ENCODE measurements at places on chromosomes 4 and X.

DNA sequence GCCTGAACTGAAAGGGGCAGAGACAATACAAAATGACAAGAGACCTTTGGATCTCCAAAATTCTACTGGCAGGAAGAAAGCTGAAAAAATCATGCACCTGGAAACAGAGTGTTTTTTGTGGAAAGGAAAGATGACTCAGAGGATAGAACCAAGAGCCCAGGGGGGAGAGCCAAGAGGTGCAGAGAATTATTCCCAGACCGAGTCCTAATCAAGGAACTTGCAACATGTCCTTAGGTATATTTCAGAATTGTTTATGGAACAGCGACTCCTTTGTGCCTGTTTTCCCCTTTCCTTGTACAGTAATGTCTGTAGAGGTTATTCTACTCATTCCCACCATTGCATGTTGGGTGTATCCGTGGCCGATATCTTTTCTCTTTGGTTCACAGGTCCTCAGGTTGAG, 71.7 kb downstream of the YIPF6 start:
- DNase-seq = no peak

DNA sequence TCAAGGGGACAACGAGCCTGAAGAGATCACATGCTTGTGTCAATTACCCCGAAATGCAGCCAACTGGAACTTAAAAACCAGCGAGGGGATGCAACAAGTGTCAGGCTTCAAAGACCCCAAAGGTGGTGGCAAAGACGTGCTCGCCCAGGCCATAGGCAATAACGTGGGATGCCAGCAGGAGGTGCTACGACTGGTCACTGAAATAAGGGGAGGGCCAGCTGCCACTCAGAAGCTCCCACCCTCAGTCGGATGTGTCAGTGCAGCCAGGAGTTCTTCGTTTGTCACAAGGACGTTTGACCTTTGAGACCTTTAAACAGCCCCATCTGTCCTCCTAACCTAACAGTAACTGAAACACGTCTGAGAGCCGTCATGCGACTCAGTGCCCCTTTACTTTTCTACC, 556.8 kb upstream of the PCDH10 start:
- DNase-seq = no peak

DNA sequence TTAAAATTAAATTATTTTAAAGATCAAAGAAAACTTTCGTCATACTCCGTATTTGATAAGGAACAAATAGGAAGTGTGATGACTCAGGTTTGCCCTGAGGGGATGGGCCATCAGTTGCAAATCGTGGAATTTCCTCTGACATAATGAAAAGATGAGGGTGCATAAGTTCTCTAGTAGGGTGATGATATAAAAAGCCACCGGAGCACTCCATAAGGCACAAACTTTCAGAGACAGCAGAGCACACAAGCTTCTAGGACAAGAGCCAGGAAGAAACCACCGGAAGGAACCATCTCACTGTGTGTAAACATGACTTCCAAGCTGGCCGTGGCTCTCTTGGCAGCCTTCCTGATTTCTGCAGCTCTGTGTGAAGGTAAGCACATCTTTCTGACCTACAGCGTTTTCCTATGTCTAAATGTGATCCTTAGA, at the start of gene CXCL8:
Gene CXCL8, plus strand, starts transcription at position 217 of the 426 bp plus-strand sequence. Its CDS starts 90 bp downstream, at position 307.
- DNase-seq = no peak

DNA sequence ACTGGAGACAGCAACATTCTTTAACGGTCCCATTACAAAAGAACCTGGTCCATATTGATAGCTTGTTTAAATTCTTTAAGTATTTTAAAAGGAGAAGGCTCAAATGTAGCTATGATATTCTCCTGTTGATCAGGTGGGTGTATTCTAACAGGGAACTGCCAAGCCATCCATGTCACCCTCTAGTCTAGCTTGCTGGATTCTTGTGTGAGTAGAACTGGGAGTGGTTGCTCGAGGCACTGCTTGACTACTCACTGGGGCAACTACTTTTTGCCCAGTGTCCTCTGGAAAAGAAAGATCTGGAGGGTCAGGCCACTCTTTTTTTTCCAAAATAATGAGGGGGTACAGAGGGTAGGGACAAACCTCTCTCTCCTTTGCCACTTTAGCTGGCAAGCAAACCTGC, 155.1 kb downstream of the ZNF518B start:
- DNase-seq = no peak

DNA sequence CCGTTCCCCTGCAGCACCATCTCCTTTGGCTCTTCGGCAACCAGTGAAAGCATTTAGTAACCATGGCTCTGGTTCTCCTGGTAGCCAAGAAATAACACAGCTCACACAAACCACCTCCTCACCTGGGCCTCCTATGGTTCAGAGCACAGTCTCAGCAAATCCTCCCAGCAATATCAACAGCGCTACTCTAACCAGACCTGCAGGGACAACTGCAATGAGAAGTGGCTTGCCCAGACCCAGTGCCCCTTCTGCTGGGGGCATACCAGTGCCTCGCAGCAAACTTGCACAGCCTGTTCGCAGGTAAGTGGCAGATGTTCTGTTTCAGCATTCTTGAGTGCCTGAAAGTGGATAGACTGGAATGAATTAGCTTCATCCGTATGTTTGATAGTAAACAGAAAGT, 63.0 kb upstream of the SLC10A4 start:
- no peak for DNase-seq

GRCh38 chr4:35175894-35176293, 1068.4 kb downstream of the ARAP2 start:
- DNase-seq = no peak

GRCh38 chrX:94089149-94089548, 415.1 kb downstream of the FAM133A start:
- DNase-seq = no peak

DNA sequence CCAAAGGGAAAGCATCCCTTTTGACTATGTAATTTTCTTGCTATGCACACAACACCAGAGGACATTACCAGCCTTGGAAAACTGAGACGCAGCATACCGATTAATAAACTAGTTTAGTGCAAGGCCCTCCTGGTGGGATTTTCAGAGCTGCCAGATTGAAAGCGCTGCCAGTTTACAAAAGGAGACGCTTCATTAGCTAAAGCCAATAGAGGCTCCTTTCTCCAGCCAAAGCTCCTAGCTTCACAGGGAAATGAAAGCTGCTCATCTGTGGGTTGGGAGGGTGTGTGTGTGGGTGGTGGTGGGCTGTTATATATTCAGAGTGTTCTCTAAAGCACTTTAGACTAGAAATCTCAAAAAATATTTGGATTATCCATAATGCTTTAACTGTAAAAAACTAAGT, 32.4 kb downstream of the SPANXN4 start:
- no peak for DNase-seq

DNA sequence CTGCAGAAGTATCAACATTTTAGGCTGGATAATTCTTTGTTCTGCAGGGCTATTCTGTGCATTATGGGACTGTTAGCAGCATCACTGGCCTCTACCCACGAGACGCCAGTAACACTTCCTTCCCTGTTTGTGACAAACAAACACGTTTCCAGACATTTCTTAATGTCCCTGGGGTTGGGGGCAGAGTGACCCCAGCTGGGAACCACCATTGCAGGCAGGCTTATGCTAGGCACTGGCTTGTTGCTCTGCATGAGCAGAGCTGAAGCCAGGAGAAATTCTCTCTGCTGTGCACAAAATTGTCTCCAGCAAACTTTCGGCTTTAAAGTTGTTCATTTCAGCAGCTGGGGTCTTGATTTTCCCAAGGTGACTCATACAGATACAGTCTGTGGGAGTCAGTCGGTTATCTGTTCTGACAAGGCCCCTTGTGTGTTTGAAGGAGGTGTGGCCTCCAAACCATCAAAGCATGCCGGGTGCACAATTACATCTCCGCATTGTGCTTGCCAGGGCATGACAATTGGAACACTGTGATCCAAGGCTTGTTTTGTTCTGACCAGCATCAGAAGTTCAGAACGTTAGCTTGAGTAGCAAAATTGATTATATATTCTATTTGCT, 156.4 kb upstream of the BOD1L1 start:
- DNase-seq = no peak

- DNase-seq = no peak
These were observed 104.1 kb upstream of the GPRIN3 start for GRCh38 chr4:89411539-89412309.

GRCh38 chr4:24529555-24529954, 54.8 kb downstream of the DHX15 start:
- DNase-seq = no peak

DNA sequence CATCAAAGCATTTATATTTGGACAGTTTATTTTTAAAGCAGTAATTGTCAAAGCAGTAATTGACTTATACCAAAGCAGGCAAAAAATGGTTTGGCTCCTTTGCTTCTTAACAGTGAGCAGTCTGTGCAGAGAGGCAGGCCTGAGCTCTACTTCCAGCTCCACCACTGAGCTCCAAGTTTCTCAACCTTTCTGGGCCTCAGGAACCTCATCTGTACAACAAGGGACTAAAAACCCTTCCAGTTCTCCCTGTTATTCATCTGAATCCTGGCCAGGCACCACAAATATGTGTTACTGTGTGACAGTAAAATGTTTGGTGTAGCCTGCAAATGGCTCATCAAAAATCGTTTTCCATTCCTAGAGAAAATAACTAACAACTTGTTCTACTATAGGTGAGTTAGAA, 88.7 kb upstream of the TTC29 start:
- no peak for DNase-seq

DNA sequence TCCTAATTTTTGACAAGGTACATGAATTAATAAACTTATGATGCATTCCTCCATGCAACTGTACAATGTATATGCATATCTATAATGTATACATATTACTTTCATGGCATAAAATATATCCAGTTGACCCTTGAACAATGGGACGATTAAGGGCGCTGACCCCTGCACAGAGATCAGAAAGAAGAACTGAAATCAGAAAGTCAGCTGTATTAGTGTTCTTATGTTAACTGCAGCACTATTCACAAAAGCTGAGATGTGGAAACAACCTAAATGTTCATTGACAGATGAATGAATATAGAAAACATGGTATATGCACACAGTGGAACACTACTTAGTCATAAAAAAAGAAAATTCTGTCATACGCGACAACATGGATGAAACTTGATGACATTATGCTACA, 457.1 kb downstream of the GBA3 start:
- no peak for DNase-seq

GRCh38 chr4:123619326-123619725, 222.7 kb downstream of the SPRY1 start:
- DNase-seq = no peak

DNA sequence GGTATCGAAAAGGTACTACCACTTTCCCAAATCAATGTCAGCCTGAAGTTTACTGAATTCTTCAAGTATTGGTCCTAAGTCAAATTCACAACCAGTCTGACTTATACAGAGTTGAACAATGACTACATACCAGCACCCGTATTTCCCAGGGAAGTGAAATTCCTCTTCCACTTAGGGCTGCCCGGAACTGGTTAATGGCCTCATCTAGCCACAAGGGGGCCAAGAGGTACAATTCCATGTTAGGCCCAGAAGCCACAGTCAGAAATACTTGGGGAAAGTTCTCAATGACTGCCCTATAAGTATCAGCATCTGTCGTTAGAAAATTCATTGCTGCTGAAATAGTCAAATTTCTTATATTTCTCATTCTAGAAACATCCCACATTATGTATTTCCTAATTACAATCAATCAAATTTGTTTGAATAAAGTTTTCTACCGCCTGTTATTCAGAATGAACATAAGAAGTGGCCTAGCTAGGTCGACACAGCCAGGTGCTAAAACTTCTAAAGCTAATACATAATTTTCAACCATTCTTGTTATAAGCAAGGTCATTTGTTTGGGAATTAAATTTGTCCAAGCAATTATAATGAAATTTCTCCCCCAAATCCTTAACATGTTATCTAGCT, 5.6 kb upstream of the PCDH7 start:
- DNase-seq = no peak

DNA sequence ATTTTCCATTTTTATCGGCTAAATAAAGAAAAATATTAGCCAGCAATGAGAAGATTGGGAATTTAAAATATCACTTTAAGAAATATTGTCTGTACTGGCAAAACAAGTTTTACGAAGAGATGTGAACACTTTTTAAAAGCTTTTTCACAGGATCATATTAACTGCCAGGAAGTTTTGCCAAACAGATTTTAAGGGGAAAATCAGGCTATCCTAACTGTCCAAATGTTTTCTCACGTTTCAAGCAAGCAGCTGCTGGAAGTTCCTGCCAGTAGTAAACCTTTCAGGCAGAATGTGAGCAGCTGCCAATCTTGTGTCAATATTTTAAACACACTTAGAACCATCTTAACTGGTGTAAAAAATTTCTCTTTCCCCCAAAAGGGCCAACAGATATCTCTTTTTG, 101.1 kb downstream of the ADGRL3 start:
- no peak for DNase-seq

DNA sequence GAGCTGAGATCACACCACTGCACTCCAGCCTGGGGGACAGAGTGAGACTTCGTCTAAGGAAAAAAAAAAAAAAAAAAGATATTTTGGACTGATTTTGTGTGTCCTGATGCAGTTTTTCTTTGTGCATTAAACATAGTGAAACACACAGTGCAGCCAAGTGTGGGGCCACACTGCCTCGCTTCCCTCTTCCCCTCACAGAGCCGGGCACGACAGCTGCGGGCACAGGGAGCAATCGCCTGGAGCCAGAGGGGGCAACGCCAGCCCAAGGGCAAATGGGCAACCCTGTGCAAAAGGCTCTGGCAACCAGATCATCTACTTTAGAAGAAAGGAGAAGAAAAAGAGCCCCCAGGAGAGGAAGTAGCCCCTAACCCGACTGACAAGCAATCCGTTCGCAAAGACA, 13.5 kb upstream of the CCNQ start:
- no peak for DNase-seq

DNA sequence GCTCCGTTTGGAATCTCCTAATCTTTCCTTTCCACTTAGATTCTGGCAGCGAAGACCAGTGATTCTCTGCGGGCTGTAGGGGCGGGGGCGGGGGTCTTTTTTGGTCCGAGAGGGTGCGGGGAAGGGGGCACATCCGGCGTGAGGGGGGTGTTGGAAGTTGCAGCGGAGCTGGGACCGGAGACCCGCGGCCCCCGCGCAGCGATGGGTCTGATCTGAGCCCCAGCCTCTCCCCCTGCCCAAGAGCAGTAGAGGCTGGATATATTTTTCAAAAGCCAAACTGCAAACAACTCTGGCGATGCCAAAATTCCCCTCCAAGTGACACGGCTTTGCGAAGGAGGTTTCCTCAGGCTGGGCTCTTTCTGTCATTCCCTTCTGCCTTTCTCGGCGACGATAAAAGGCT, 355 bp downstream of the GRID2 start:
- DNase-seq = no peak

DNA sequence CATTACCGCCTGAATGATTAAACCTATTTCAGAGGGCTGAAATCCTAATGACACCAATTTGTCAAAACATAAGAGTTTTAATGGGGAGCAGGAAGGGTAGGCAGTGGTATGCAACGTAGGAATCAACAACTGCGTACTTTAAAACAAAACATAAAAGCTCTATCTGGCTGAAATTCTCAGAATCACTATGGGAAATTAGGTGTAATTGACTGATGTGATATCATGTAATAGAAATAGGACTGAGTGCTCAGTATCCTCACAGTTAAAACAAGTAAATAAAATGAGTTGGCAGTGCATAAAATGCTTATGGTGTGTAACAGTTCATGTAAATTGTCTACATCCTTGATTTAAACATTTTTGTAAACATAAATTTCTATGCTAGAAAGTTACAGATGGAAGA, 13.6 kb upstream of the IGSF1 start:
- no peak for DNase-seq
